EL (cell line): ENCODE measurements at places on chromosomes 3 and 15.

- no peak for DNase-seq
These were observed 63.6 kb downstream of the CYP11A1 start for GRCh38 chr15:74303741-74304309.

DNA sequence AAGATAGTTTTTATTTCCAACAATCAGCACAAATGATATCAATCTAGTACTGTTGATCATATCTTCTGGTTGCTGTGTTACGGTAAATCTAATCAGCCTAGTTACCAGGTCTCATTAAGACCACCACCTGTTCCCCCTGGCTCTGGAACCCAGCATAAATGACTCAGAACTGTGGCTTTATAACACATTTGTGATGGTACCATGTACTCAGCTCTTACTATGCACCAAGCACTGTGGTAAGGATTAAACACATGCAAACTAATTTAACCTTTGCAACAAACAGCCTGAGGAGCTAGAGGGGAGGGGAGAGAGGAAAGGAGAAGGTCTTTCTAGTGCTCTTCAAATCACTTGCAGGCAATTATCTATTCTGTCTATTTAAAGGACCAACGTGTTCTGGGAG is 173.9 kb upstream of the LMCD1 start:
- DNase-seq, result no peak

DNA sequence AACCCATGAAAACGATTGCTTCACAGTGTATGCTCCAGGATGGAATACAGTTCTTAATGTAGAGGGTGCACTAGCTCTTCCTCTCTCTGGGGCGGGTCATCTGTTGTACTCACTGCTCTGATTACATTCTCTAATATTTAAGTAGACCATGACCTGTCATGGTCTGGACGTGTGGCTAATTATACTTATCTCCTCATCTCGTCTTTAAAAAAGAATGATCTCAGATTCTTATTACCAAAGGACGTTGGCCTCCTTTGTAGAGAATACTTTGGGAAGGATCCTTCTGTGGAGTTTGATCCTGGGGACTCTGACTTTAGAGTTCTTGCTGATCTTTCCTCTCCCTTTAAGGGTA is 48.4 kb upstream of the TRAK1 start:
- peak; percentile 50 for DNase-seq

- no peak for DNase-seq
These were observed 26.4 kb upstream of the ZNF774 start for GRCh38 chr15:90325726-90326125.

GRCh38 chr15:67109141-67110034 is 44.0 kb downstream of the SMAD3 start:
- peak; percentile 98 for DNase-seq

DNA sequence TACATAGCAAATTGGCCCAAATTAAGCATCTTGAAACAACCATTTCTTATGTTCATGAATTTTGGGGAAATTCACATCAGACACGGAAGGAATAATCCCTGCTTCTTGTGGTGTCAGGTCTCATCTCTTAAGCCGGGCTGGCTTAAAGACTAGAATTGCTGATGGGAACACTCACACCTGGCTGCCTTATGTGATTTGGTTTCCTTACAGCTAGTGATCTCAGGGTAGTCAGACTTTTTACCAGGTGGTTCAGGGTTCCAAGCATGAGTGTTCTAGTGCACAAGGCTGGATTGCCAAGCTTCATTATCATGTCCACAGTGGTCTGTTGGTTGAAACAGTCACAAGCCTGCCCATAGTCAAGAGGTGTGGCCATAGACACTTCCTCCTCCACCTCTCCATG is 20.3 kb upstream of the CCNL1 start:
- no peak for DNase-seq

DNA sequence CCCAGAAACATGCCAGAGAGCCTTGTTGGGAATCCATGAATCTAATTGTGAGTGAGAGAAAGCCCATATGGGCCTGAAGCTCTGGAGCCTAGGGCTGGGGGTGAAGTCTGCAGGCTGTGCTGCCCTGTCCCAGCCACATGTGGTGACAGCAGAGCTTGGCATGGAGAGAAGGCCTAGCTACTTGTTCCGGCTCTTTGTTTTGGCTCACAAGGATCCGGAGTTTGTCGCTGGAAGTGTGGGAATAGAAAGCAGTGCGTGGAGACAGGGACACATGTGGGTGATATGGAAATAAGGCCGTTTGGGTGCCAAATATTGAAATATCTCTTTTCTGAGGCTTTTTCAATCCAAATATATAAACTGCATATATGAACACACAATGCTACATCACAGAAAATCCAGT is 78.2 kb downstream of the CLSTN2 start:
- DNase-seq, result no peak

GRCh38 chr3:42290966-42291714 is 25.2 kb upstream of the CCK start:
- no peak for DNase-seq

GRCh38 chr3:192279664-192280063 is 447.7 kb downstream of the FGF12 start:
- no peak for DNase-seq

- DNase-seq, result peak; percentile 74
These were observed 341.3 kb upstream of the THBS1 start for GRCh38 chr15:39239562-39239961.

DNA sequence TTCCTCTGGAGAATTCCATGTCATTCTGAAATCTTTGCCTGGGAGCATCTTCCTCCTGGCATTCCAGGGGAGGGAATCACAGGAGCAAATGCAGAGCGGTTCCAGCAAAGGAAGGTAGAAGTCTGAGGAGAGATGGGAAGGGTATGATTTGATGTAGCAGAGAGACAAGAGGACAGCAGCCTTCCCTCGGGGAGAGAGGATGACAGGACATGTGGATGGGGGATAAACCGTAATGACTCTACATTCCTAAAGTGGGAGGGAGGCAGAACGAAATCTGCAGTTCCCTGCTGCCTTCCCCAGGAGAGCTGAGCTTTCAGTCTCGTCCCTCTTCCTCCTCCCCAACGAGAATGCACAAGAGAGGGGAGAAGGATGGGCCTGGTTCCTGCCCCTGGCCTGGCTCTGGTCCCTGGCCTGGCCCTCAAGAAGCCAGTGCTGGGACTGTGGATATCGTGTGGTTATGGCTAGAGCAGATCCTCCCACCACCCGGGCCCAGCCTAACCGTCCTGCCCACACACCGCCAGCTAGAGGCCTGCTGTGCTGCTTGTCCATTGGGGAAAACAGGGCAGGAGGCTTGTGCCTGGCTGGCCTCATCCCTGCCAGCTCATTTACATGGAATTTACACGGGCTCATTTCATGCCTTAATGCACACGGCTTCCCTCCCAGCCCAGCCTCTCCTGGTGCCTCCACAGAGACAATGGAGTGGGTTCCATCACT is 26.6 kb downstream of the SEMA7A start:
- peak; percentile 98 for DNase-seq

DNA sequence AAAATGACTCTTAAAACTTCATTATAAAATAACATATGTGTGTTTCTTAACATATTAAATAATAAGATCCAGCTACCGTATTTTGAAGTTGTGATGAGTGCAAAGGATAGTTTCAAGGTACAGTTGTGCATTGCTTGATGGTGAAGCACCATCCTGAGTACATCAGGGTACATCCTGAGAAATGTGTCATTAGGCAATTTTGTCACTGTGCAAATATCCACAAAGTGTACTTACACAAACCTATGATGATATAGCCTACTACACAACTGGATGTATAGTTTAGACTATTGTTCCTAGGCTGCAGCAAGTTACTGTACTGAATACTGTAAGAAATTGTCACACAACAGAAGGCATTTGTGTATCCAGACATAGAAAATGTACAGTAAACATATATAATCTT is 20.8 kb upstream of the TM4SF1 start:
- no peak for DNase-seq

DNA sequence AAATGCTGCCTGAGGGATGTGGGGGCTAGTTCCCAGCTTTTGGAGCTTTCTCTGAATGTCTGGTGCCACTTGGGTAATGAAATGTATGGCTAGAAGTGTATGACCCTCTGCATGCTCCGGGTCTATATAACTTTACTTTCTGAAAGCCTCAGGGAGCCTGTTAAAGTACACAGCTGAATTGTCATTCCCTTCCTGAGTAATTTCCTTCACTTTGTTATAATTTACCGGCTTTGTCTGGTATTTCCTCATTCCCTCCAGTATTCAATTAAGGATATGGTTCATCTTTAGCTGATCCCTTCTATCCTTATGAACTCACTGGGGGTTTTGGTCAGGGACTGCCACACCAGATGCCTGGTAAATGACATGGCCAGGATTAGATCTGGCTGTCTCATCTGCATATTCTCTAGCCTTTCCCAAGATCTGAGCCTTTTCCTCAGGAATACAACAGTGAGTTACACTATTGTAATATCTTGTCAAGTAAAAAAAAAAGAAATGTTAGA is 620.3 kb downstream of the ZPLD1 start:
- no peak for DNase-seq

DNA sequence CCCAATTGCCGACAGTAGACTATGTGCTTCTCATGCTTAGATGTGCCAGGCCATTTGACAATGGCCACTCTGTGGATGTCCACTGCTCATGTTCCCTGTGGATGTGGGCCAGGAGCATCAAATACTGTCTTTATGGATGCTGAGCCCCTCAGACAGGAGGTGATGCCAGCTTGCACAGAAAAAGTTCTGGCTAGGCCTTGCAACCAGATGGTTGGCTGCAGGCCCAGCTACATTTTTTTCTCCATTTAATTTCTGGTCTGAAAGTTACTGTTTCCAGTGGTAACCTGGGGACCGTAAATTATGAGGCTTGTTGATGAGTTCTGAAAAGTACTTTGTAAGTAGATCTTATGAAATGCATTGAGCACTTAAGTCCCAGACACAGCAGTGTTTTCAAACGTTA is 228.5 kb downstream of the CHL1 start:
- DNase-seq, result no peak

GRCh38 chr15:39575180-39575579 is 5.7 kb upstream of the THBS1 start:
- DNase-seq, result no peak

DNA sequence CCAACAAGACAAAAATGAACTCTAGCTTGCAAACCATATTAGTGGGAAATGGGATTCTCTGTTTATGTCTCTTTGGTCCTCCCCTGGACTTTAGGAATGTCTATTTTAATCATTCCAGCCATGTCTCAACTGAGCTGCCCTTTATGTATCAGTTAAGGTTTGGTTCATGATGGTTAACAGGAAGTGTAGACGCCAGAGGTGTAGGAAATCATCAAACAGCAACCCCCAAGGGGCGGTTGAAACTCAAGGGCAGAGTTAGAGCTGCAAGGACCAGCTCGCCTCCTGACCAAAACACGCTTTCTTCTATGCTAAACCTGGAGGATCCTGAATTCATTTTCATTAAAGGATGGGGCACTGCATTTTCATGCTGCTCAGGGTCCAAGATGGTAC is 53.7 kb upstream of the HEG1 start:
- no peak for DNase-seq

- no peak for DNase-seq
These were observed 99.9 kb downstream of the ITPR1 start for GRCh38 chr3:4593014-4593413.

DNA sequence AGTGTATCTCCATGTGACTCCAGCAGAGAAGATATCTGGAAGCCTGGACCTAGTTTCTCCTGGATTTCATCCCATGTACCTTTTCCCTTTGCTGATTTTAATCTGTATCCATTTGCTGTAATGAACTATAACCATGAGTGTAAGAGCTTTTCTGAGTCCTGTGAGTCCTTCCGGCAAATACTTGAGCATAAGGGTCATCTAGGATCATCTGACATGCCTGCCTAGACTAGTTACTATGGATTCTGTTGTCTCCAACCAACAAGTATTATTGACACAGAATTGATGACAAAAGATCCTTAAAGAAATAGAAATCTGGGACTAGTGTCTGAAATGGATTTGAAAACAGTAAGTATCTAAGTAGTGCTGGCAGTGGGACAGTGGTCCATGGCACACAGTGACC is 11.3 kb upstream of the UBE3A start:
- no peak for DNase-seq

DNA sequence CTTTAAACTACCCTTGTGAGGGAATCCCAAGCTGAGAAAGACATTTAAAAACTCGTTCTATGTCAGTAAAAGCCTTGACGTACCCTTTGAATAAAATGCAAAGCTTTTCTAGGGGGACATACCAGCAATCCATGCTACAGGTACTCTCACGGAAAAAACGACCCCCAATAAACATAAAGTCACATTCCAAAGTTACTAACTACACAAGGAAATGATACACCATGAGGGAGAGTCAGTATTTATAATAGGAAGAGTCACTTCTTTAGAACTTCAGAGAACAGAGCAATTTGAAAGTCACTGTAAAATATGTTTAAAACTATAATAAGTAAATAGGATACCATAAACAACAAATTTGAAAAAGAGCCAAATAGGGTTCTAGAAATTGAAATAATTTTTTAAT is 63.2 kb downstream of the CFAP20DC start:
- DNase-seq, result no peak

DNA sequence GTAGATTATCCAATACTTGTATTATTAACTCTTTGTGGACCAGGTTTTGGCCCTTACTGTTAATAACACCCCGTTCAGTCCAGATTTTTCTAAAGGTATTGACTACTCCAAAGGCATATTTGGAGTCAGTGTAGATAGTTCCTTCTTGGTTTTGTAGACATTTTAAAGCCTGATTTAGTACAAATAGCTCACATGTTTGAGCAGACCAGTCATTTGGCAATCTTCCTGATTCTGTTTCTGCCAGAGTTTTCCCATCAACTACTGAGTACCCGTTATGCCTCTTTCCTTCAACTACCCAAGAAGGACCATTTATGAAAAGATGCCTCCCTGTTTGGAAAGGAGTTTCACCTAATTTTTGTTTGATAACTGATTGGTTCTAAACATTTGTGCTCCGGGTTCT is 82.0 kb downstream of the CHCHD4 start:
- peak; percentile 58 for DNase-seq

DNA sequence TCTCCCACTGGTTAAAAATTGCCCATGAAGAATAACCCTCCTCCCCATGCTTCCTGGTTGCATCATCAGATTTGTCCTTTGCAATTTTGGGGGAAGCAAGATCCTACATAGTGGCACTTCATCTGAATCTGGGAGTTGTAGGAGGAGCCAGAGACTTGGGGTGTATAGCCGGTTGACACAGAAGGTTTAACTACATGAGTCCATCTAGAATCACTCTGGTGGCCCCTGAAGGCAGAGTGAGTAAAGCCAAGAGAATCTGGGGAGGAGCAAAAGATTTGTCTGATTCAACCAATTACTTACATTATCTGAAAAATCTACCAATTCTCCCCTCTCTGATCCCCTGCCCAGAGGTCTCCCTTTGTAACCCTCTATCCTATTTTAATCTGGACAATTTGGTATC is 50.1 kb downstream of the SYN2 start:
- DNase-seq, result no peak

DNA sequence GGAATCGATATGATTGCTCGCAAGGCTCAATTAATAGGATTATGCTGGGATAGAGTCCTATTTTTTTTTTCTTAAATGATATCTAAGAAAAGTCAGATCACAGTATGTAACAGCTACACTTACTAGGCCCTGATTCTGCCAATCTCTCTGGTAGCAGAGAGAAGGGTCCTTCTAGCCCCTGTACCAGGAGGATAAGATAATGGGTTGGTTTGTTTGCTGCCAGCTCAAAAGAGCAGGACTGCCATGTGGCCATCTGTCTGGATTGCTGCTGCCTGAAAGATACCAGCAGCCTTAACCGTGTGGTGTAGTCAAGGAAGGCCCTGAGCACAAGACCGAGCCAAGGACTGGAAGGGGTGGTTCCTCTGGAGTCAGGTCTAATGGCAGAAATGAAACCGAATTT is 236.4 kb downstream of the KLF13 start:
- DNase-seq, result no peak
